A673 (cell line): ENCODE measurements at places on chromosomes 3 and 15. TPM values are rescaled to one million over a fixed set of nuclear protein-coding genes. Genes with fewer than 3 reads are reported as not detected.

GRCh38 chr15:96474231-96474664 is 143.7 kb downstream of the NR2F2 start:
- H3K27me3 ChIP-seq: no peaks in the 10 kb centered on the region
- no peak overlapping the region for H3K4me3 ChIP-seq
- H3K4me1 ChIP-seq: no peaks in the 10 kb centered on the region
- H3K36me3 ChIP-seq: no peaks in the 10 kb centered on the region

DNA sequence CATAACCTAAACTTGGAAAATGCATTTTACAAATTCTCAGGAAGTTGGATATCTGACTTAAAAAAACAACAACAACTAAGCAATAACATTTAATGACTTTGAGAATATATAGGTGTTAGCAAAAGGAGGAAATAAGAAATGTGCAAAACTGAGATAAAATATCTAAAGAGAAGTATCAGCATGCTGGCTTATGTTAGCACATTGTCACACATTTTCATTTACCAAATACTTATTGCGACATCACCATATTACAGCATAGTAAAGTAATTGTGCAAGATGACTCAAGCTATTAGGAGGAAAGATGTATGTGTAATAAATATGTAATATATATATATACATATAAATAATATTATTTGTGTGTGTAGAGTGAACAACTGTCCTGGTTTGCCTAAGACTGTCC is 9.2 kb downstream of the PTX3 start:
- no peaks in the 10 kb centered on the region for H3K27me3 ChIP-seq
- H3K36me3 ChIP-seq: no peaks in the 10 kb centered on the region
- DNase-seq: peak; percentile 22
- H3K27ac ChIP-seq: no peak overlapping the region

DNA sequence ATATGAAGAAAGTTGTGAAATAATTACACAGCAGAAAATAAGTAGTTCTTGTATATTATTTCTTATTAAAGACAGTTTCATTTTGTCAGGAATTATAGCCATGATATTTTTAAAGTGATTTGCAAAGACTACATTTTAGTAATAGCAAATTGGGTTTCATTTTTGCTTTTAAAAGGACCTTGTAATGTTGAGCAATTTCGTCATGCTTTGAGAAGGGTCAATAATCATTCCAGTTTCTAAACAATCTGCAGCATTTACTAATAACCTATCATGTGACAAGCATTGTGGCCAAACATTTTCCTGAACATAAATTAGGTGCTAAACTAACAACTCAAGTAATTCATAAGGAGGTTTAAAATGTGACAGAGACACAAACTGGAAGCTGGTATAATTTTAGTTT is 214.4 kb upstream of the CBLB start:
- DNase-seq: no peak
- peak overlapping the region; percentile 17 for H3K27ac ChIP-seq
- H3K4me3 ChIP-seq: no peak overlapping the region
- H3K27me3 ChIP-seq: no peaks in the 10 kb centered on the region

DNA sequence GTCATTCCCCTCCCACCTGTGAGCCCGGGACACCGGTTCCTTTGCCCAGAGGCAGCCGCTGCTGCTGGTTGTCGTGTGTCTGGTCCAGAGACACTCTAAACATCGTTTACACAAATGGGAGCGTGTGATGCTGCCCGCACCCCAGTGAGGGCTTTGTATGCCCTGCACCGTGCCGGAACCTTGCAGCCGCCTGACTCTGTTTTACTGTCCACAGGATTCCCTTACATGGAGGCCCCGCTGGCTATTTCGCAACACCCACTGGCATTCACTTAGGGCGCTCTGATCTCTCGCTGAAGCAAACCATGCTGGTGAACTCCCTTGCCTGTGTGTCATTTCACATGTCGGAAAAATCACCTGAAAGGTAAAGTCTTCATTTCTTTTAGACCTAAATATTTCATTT is 100.8 kb upstream of the SLC6A6 start:
- no peaks in the 10 kb centered on the region for H3K27me3 ChIP-seq
- no peak for DNase-seq
- H3K4me3 ChIP-seq: no peak overlapping the region
- H3K27ac ChIP-seq: no peak overlapping the region
- no peaks in the 10 kb centered on the region for H3K36me3 ChIP-seq

- no peak for DNase-seq
- no peaks in the 10 kb centered on the region for H3K27me3 ChIP-seq
- no peaks in the 10 kb centered on the region for H3K36me3 ChIP-seq
- no peak overlapping the region for H3K4me3 ChIP-seq
- H3K4me1 ChIP-seq: no peaks in the 10 kb centered on the region
Measured at GRCh38 chr3:100033184-100033583, 81.1 kb downstream of the FILIP1L start.

- no peak for DNase-seq
- no peak overlapping the region for H3K4me3 ChIP-seq
- H3K36me3 ChIP-seq: no peaks in the 10 kb centered on the region
- peaks cover 46% of the 10 kb centered on the region for H3K4me1 ChIP-seq
- H3K27me3 ChIP-seq: no peaks in the 10 kb centered on the region
- peak overlapping the region; percentile 21 for H3K27ac ChIP-seq
Measured at GRCh38 chr15:77526595-77527163, 106.0 kb downstream of the HMG20A start.

GRCh38 chr3:196632046-196632751 is 7.3 kb upstream of the NRROS start:
- H3K27me3 ChIP-seq: no peaks in the 10 kb centered on the region
- peaks cover 8% of the 10 kb centered on the region for H3K4me1 ChIP-seq
- H3K36me3 ChIP-seq: no peaks in the 10 kb centered on the region
- peak; percentile 92 for DNase-seq
- peak overlapping the region; percentile 64 for H3K4me3 ChIP-seq

- H3K27me3 ChIP-seq: no peaks in the 10 kb centered on the region
- DNase-seq: no peak
- no peaks in the 10 kb centered on the region for H3K36me3 ChIP-seq
- H3K4me1 ChIP-seq: peaks cover 15% of the 10 kb centered on the region
Measured at GRCh38 chr3:172192830-172193415, 153.5 kb downstream of the FNDC3B start.

Gene LCTL
- total RNA-seq: not detected in 2 replicates

Gene HYAL3
- 3.0 and 3.7 TPM in 2 replicates for total RNA-seq

Gene SLC6A20
- not detected in 2 replicates for total RNA-seq

Gene HACL1
- 18.6 and 22.0 TPM in 2 replicates for total RNA-seq

Gene POPDC2
- total RNA-seq: 0.72 and 0.99 TPM in 2 replicates

Gene LMCD1
- total RNA-seq: 4.3 and 4.5 TPM in 2 replicates
